Right renal cortex interstitium (tissue), 3 donors: ENCODE measurements at places on chromosomes 5 and 9. TPM values are rescaled to one million over a fixed set of nuclear protein-coding genes. Genes with fewer than 3 reads are reported as not detected.

Gene PCDHB3
- polyA plus RNA-seq, result 4.0 TPM

Gene BAAT
- polyA plus RNA-seq, result 0.44 TPM

Gene NIM1K
- 0.31 TPM for polyA plus RNA-seq

Gene WWC1
- 83.0 TPM for polyA plus RNA-seq

Gene SPATA9
- polyA plus RNA-seq, result 1.2 TPM

Gene PGM5
- 49.6 TPM for polyA plus RNA-seq

Gene SLC2A8
- 14.6 TPM for polyA plus RNA-seq

Gene SLC23A1
- polyA plus RNA-seq, result 13.5 TPM

Gene GFI1B
- polyA plus RNA-seq, result 0.92 TPM

Gene LCN15
- polyA plus RNA-seq, result 0.04 TPM

Gene STOM
- polyA plus RNA-seq, result 99.4 TPM

Gene PDLIM7
- polyA plus RNA-seq, result 62.4 TPM

Gene NR6A1
- 0.57 TPM for polyA plus RNA-seq

Gene GLRA1
- polyA plus RNA-seq, result not detected

Gene SPATA31A7
- polyA plus RNA-seq, result not detected

Gene SLC31A1
- polyA plus RNA-seq, result 29.2 TPM

Gene BRD9
- polyA plus RNA-seq, result 35.0 TPM

Gene DNAH5
- 2.5 TPM for polyA plus RNA-seq

Gene OR1J2
- not detected for polyA plus RNA-seq

Gene CEP78
- polyA plus RNA-seq, result 33.0 TPM

Gene KCNIP1
- polyA plus RNA-seq, result 11.7 TPM

Gene RRAGA
- 120 TPM for polyA plus RNA-seq

Gene BOD1
- polyA plus RNA-seq, result 124 TPM

Gene PRR16
- 4.6 TPM for polyA plus RNA-seq

Gene IL4
- polyA plus RNA-seq, result not detected

Gene SPIN1
- polyA plus RNA-seq, result 176 TPM

Gene ANKRD20A1
- 3.9 TPM for polyA plus RNA-seq

Gene LPAR1
- 25.8 TPM for polyA plus RNA-seq

Gene SLC28A3
- 0.03 TPM for polyA plus RNA-seq

Gene CAPSL
- polyA plus RNA-seq, result 7.6 TPM

Gene APBA1
- polyA plus RNA-seq, result 13.8 TPM

Gene PCDHGB1
- 2.1 TPM for polyA plus RNA-seq

Gene C5orf34
- polyA plus RNA-seq, result 5.7 TPM

Gene PCDHA9
- polyA plus RNA-seq, result 0.03 TPM

Gene TMC1
- polyA plus RNA-seq, result 0.71 TPM

Gene PCDHA13
- 0.08 TPM for polyA plus RNA-seq

Gene AQP7
- polyA plus RNA-seq, result 17.0 TPM

Gene GEMIN5
- 21.9 TPM for polyA plus RNA-seq

Gene ARID3C
- polyA plus RNA-seq, result not detected

Gene PTGER4
- polyA plus RNA-seq, result 14.3 TPM

Gene NUTM2F
- polyA plus RNA-seq, result not detected

Gene GCNT1
- polyA plus RNA-seq, result 4.0 TPM

Gene IFNB1
- not detected for polyA plus RNA-seq

Gene PTTG1
- polyA plus RNA-seq, result 68.5 TPM

Gene PRRX2
- 0.92 TPM for polyA plus RNA-seq

Gene IFNK
- polyA plus RNA-seq, result not detected

Gene NELFB
- polyA plus RNA-seq, result 51.3 TPM

Gene EFNA5
- polyA plus RNA-seq, result 24.5 TPM

Gene LEAP2
- 7.6 TPM for polyA plus RNA-seq
